Psoas muscle (tissue), 8 donors: ENCODE measurements at places on chromosomes 2 and 18. TPM values are rescaled to one million over a fixed set of nuclear protein-coding genes. Genes with fewer than 3 reads are reported as not detected.

The ARHGAP25 gene
- 1.9 TPM for total RNA-seq

The PROKR1 gene
- total RNA-seq, result not detected

The INHBB gene
- total RNA-seq, result 5.8 TPM

The RMDN2 gene
- 3.3 TPM for total RNA-seq

The SALL3 gene
- total RNA-seq, result not detected

The MRO gene
- 0.11 TPM for total RNA-seq

The TLX2 gene
- not detected for total RNA-seq

The LDLRAD4 gene
- 13.9 TPM for total RNA-seq

The EPAS1 gene
- 123 TPM for total RNA-seq

The SLC5A6 gene
- 18.9 TPM for total RNA-seq

The POU3F3 gene
- not detected for total RNA-seq

- DNase-seq, result no peak
Measured at GRCh38 chr2:111186933-111187332, 66.2 kb downstream of the BCL2L11 start.

- DNase-seq, result no peak
Measured at GRCh38 chr2:240191001-240191400, 50.5 kb upstream of the OTOS start.

DNA sequence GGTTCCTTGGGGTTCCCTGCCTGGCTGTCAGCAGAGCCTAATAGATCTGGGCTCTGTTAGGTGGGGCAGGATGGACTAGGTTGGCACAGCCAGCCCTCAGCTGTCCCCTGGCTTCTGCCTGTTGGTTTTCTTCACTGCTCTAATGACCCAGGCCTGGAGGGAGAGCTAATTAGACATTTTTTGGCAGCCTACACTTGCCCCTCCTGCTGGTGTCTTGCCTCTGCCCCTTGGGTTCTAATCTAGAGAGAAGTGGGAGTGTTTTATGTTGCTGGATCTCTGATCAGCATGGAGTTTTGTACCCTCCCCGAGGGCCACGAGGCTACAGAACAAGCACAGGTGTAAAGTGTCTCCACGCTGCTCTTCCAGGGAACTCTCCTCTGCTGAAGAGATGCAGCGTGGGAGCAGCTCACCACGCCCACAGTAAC lies 199.4 kb upstream of the RASGRP3 start:
- DNase-seq, result no peak

DNA sequence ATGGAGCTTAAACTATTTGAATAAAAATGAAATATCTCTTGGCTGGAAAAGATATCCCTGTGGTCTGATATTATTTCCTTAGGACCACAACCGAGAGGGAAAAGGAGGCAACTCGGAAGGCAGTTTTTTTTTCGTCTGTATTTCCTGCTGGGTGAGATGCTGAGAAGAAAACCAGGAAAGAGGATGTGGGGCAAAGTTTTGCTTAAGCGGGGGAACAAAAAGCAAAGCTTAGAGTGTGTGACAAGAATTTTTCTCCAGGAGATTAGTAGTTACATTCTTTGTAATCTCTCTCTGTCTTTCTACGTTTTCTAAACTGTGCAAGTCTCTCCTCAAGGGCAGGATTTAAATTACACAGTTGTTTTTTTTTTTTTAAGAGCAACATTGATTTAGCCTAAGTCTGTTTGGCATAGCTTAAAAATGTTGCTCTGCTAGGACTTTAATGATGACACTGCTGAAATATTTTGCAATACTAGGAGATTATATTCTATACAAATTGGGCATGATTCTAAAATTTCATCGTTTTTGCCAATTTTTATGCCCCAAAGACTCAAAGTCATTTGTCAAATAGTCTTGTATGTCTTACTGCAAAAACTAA lies 258.5 kb downstream of the KCNS3 start:
- no peak for DNase-seq

DNA sequence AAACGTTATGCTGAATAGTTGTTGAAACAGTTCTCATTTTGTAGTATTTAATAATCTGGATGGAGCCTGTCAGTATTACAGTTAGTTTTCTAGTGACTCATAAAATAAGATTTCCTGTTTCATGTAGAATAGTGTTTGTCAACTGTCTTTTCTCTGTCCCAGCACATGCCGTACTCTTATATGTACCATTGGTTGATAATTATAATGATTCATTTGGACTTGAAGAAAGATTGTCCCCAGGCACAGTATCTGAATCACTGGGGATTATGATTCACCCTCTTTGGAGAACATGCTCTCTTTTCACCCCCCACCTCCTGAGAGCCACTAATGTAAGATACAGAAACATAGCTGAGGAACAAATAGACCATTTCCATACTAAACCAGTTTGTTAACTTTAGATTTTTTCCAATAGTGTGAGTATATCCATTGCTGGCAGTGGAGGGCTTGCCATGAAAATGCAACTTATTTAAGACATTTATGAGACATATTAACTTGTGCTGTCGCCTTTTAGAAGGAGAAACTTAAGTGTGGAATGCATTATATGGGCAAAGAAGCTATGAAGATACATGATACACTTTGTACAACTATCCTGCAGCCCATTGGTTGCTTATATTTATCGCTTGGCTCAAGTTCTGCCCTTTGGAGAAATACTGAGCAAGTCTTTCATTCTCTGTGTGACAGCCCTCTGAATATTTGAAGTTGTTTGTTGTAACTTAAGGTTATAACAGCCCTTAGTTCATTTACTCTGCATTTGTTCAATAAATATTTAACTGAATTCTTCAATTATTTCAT lies 12.4 kb downstream of the COPS8 start:
- no peak for DNase-seq

GRCh38 chr2:58137856-58138255 lies 91.2 kb downstream of the VRK2 start:
- DNase-seq, result no peak

DNA sequence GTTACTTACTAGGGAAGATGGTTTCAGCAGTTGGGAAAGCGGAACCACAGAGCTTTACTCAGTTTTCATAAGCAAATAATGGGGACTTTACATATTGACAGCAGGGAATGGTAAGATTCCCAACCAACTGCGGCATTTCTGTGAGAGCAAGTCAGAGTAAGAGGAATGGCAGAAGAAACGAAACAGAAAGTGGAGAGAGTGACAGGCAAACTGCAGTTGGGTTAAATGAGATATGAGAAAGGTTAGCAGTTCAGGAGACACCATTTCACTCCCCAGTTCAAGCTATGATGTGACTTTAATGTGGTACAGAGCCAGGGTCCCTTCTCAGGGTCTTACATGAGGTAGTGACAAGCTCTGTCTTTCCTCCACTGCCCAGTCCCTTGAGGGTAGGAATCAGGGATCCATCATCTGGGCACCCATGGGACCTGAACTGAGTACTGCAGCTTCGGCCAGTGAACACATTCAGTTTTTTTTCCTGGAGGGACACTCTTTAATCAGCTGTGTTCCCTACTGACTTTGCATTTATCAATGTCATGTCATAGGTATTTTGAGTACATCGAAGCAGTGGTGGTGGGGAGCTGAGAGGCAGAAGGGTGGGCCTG lies 33.0 kb upstream of the GREB1 start:
- DNase-seq, result no peak

- no peak for DNase-seq
Measured at GRCh38 chr2:19020144-19021099, 338.0 kb downstream of the OSR1 start.

DNA sequence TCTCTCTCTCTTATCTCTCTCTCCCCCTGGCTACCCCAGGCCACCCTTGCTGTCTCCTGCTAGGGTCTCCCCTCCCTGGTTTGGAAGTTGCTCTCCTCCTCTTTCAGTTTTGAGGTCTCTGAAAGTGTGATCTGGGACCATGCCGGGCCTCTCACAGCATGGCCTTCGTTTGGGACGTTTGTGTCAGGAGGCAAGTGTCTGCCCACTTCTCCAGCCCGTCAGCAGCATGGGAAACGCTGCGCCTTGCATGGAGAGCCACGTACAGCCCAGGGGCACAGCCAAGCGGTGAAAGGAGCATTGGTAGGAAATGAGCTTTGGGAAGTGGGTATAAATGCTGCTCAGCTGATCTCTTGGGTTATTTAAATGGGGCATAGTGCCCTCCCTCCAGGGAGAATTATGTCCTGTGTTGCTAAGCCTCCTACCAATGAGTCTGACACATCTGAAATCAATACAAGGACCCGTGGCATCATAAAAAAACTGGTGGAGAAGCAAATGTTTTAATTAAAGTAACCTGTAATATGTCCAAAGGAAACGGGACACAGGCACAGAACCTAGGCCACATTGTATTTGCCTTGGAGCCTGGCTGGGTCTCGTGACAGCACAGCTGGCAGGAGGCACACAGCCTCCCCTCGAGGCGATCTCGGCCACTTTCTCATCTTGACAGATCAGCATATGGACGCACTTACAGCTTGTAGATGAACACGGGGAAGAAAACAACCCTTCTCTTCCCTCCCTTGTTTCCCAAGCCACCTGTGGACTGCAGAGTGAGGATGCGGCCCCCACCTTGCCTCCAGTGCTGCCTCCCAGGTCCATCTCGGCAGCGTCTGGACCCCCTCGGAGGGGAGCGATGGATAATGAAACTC lies 72.7 kb downstream of the SH3RF3 start:
- no peak for DNase-seq

DNA sequence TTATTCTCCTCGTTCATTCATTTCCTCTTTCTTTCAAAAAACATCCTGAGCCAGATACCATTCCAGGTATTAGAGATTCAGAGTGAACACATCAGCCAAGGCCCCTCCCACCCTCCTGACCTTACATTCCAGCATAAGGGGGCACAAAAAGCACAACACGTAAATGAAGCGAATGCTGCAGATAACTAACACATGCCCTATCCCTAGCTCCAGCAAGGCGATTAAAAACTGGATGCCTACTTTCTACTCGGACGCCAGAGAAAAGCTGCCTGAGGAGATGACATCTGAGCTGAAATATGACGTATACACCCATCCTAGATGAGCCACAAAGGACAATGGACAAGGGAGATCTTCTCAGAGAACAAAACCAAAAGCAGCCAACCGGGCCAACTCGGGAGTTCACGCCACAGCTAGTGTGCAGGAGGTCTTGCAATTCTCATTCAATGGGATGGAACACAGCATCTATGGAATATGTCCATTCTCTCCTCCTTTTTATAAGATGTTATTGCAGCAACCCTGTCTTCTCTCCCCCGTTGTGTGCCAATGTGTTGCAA lies 33.5 kb downstream of the FEZ2 start:
- no peak for DNase-seq

DNA sequence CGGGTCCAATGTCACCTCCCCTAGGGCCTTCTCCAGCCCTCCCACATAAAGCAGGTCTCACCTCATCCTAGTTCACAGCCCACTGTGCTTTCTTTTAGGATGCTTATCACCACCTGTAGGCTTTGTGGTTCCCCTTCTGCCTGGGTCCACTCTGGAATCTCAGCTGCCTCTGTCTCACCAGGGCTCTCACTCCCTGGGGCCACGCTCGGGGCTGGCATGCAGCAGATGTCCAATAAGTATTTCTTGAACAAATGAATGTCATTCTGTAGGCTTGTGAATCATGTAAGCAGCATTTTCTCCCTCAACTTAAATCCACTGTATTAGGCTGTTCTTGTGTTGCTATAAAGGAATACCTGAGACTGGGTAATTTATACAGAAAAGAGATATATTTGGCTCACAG lies 4.3 kb upstream of the SH3BP4 start:
- DNase-seq, result no peak

DNA sequence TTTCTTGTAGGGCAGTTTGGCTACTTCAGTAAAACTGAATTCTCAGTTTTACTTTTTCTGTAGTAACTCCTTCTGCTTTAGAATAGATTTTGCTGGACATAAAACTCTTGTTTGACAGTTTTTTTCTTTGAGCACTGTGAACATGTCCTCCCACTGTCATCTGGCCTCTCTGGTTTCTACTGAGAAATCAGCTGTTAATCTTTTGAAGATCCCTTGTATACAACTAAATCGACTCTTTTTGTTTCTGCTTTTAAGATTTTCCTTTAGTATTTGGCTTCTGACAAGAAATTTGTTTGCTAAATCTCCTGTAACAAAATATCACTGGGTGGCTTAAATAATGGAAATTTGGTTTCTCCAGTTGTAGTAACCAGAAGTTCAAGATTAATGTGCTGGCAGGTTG lies 570.9 kb upstream of the RAB6C start:
- no peak for DNase-seq

DNA sequence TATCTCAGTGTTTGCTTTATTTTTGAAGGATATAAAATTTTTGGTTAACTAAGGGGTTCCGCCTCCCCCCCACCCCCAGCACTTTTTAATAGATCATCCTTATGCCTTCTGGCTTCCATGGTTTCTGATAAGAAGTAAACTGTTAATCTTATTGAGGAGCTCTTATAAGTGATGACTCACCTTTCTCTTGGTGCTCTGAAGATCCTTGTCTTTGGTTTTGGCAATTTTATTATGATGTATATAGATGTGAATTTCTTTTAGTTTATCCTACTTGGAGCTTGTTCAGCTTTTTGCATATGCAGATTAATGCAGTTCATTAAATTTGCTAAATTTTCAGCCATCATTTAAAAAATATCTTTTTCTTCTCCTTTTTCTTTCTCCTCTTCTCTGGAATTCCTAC lies 91.7 kb upstream of the CTAGE1 start:
- DNase-seq, result no peak

DNA sequence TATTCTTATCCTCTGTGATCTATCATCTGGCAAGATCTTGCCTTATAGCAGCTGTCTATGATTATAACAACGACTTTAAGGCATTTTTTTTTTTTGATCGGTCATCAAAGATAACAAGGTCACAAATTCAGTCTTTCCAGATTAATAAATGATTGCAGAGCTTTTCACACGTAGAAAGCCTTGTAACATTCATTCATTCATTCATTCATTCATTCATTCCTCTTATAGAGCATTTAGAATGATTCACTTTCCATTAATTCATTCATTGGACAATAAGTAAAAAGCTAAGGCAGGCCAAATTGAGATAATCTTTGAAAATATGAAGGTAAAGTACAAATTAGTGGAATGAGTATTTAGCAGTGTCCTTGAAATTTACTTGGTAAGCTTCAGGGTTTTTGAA lies 223.7 kb downstream of the NUP35 start:
- no peak for DNase-seq

DNA sequence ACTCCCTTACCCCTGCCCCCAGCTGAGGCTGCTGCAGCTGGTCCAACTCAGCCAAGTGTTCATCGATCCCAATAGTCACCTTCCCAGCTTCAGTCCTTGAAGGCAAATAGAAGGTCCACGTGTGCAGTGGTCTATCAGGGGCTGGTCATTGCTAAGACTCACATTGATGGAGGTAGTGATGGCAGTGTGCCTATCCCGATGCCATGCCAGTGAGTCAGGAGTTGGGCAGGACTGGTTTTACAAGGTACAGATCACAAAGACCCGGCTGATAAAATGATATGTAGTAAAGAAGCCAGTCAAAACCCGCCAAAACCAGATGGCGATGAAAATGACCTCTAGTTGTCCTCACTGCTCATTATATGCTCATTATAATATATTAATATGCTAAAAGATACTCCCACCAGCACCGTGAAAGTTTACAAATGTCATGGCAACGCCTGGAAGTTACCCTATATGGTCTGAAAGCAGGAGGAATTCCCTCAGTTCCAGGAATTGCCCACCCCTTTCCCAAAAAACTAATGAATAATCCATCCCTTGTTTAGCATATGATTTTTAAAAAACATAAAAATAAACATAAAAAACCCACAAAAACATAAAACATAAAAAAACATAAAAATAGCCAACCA lies 2.9 kb upstream of the C2orf80 start:
- no peak for DNase-seq

- DNase-seq, result no peak
Measured at GRCh38 chr2:155364766-155365165, 666.3 kb downstream of the KCNJ3 start.
